Mesenteric fat pad (tissue), 1 donor: ENCODE measurements at places on chromosomes 3 and 15. TPM values are rescaled to one million over a fixed set of nuclear protein-coding genes. Genes with fewer than 3 reads are reported as not detected.

GRCh38 chr3:4042070-4042469, 242.8 kb downstream of the LRRN1 start:
- no peak for DNase-seq

GRCh38 chr3:133472242-133472641, 72.4 kb downstream of the BFSP2 start:
- DNase-seq, result no peak

- DNase-seq, result no peak
Measured at GRCh38 chr3:16308727-16309126, 43.7 kb downstream of the OXNAD1 start.

DNA sequence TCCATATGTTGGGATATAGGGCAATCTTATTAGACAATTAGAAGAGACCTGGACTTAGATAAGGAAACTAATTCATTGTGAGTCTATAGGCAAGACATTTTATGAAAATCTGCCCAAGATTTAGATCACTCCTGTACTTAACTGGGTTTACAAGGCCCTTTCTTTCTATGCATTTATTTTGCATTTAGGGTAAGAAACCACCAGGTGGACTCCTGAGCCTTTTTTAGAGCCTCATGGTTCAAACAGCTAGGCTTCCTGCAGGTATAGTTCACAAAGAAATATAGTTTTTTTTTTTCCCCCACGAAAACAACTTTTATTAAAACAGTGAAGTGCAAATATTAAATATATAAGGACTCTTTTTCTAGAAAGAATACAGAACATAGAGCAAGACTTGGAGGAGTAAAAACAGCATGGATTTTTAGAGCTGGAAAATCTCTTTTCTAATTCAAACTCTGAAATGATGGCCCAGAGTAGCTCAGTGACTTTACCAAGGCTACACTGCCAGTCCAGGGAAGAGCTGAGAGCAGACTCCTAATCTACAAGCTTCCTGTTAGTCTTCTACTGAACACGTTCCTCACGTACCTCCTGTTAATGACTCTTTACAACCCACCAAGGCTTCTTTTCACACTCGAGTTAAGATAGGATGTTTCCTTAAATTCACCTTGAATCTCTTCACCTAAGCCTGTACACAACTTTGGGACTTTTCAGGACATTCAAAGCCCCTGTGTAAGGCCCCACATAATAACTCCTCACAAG, 400.9 kb upstream of the ATP11B start:
- no peak for DNase-seq

CCDC39 gene
- total RNA-seq, result 0.64 TPM

PRSS50 gene
- not detected for total RNA-seq

CRYGS gene
- 3.1 TPM for total RNA-seq
